Stimulated activated CD8-positive, alpha-beta memory T cell treated with anti-CD3 and anti-CD28 coated beads, Interleukin-12 subunit alpha, Interleukin-12 subunit beta, amount 100 ng/mL, for 1 hour (primary cell): ENCODE measurements at places on chromosomes 6 and 20.

DNA sequence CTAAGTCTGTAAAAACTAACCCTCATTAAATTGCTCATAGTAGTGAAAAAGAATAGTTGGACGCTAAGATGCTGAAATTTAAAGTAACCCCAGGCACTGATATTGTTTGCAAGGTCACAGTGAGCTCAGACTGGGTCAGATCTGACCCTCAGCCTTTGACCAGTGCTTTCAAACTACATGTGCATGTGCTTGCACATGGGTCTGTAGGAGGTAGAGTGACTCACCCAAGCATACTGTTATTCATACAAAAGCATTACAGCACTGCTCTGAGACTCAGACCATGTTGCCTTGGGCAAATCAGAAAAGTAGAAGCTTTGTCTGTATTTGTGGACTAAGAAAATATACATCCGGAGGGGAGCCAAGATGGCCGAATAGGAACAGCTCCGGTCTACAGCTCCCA lies 326.4 kb upstream of the MARCKS start:
- no peak for DNase-seq

- DNase-seq = no peak
Measured at GRCh38 chr6:159960485-159960884, 8.4 kb upstream of the IGF2R start.

GRCh38 chr6:155264693-155265320 lies 994 bp downstream of the CLDN20 start:
- no peak for DNase-seq

GRCh38 chr6:23523771-23524170 lies 602.2 kb upstream of the NRSN1 start:
- no peak for DNase-seq

DNA sequence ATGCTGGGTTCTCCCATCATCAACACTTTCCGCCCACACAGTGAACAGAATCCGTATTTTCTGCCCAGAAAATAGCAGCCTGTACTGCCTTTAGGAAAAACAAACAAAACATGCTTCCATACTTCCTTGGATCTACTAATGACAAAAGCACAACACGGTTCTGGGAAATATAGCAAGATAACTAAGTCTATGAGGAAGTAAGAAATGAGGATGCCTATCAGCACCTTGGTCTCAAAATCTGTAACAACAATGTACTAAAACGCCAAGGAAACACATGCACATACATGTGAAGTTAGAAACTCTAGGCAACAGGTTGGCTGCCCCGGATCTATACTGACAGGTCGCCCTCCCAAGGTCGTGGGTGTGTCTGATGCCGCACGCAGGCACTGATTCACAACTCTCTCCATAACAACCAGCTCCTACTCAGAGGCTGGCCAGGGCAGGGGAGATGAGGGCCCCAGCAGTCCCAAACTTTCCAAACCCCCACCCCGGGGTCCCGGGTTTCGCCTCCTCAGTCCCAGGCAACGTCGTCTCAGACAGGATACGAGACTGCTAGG lies 710 bp downstream of the BTBD9 start:
- DNase-seq = peak; percentile 43
